Activated naive CD4-positive, alpha-beta T cell treated with anti-CD3 and anti-CD28 coated beads for 36 hours (primary cell): ENCODE measurements at places on chromosomes 11 and 22. TPM values are rescaled to one million over a fixed set of nuclear protein-coding genes. Genes with fewer than 3 reads are reported as not detected.

Gene MUC5AC
- not detected for total RNA-seq

DNA sequence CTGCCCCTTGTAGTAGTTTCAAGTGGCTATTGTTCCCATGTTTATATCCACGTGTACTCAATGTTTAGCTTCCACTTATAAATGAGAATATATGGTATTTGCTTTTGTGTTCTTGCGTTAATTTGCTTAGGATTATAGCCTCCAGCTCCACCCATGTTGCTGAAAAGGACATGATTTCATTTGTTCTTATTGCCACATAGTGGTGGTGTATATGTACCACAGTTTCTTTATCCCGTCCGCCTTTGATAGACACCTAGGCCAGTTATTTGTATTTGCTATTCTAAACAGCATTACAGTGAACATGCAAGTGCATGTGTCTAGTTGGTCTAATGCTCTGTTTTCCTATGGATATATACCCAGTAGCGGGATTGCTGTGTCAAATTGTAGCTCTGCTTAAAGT lies 6.8 kb downstream of the OR51B2 start:
- DNase-seq = no peak

Gene CD81
- total RNA-seq = 128 TPM

GRCh38 chr11:35525501-35526175 lies at the start of gene PAMR1:
TSS of gene PAMR1 (minus strand) at chr11:35525616. CDS start at chr11:35525585, 31 bp downstream.
- DNase-seq = peak; percentile 54

Gene SUSD2
- total RNA-seq = 0.22 TPM

Gene NAALAD2
- not detected for total RNA-seq

Gene CCDC73
- total RNA-seq = not detected

- no peak for DNase-seq
These were observed 80.1 kb upstream of the CD44 start for GRCh38 chr11:35058669-35059434.

Gene CHRM4
- total RNA-seq = not detected
